ENCODE measurements at places on chromosomes 1 and 21.

GRCh38 chr1:82578086-82578726 lies 777.5 kb downstream of the ADGRL2 start:
- DNase-seq = no peak

GRCh38 chr1:165675794-165676193 lies 22.6 kb downstream of the ALDH9A1 start:
- DNase-seq = no peak

DNA sequence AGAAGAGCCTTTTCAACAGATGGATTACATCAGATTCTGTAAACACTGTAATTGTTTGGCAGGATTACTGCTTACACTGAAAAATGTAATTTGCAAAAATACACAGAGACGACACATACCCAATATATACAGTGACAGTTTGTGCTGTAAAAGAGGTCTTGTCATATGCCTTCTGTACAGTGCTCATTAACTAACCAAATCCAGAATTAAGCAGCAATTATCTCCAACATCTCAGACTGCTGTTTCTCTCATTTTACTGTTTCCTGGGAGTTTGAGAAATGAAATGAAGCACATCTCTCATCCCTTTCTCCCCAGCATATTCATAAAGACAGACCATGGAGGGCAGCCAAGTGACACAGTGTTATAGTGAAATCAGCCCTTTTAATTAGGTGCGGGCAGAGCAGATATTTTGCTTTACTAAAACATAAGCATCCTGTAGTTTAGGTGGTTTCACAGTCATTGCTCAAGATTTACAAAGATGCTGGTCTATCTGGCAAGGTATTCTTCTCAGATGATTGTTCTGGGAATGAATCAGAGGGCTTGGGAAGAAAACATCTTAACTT lies 618.4 kb upstream of the USP24 start:
- no peak for DNase-seq

- DNase-seq = no peak
Observed at GRCh38 chr1:39269791-39270342, 65.4 kb downstream of the MACF1 start.

DNA sequence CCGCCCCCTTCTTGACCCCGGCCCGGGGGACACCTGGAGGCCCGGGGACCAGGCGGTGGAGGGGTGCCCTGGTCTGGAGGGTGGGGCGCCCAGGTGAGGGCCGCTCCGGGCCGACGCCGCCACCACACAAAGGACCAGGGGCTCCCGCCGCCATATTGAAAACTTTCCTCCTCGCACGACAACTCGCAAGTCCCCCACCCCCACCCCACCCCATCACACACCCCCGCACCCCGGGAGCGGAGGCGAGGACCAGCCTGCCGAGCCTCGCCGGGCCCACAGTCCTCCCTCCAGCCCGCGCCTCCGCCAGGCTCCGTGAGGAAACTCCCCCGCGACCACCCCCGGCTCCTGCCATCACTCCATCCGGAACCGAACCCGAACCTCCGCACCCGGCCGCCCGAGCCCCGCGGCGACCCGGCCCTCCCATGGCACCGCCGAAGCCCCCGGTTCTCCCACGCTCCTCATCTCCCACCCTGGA lies 733 bp downstream of the KDM5B start:
- peak; percentile 36 for DNase-seq

GRCh38 chr1:243505986-243506689 lies 250.3 kb downstream of the SDCCAG8 start:
- no peak for DNase-seq

- no peak for DNase-seq
Observed at GRCh38 chr1:109199710-109200109, 14.0 kb upstream of the SARS1 start.

DNA sequence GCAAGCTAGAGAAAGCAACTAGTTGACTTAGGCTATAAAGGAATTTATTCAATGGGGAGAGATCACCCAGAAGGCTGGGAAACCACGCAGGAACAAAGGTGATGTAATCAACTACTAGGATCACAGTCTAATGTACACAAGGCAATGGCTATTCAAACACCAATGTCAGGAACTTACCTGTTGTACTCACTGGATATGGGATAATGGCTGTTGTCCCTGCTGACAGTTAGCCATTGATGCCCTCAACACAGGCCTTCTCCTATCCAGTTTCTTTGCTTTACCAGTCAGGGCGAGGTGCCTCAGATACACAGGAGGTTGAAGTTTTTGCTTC lies 32.3 kb downstream of the C21orf91 start:
- no peak for DNase-seq

- DNase-seq = no peak
Observed at GRCh38 chr1:156241311-156241811, 623 bp upstream of the BGLAP start.

GRCh38 chr1:94327001-94327690 lies 89.8 kb upstream of the ARHGAP29 start:
- DNase-seq = peak; percentile 70

GRCh38 chr1:91015794-91016550 lies 5.9 kb downstream of the ZNF644 start:
- DNase-seq = no peak

DNA sequence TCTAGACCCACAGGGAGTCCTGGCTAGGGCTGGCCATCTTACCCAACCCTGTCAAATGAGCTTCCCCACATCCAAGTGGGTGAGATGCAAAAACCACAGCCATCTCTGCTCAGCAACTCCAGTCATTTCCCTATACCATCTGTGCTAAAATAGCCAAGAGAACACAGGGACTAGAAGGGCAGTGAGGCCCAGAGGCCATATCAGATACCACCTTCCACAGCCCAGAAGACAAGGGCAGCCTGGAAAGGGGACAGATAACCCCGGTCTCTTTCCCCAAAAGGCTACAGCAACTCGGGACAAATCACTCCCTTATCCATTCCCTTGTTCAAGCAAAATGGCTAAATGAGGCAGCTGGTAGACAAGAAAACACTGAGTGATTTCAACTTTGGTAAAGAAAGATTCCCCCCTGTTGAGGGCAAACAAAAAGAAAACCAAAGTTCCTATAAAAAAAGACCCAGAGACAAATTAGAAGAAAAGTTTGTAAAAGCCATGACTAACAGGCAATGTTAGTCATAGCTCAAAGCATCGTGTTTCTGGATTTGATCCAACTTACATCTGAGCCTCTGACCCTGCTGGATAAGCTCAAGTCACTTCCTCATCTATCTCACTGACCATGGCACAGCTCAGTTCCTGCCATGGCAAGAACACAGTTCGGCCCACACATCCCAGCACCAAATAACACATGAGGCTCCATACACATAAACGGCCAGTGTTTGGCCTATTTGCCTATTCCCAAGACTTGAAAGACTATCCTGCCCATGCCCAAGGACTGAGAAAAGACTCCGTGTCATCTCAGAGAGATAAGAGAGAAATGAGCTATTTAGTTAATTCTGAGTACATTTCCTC lies 3.1 kb downstream of the LAMB3 start:
- DNase-seq = no peak

DNA sequence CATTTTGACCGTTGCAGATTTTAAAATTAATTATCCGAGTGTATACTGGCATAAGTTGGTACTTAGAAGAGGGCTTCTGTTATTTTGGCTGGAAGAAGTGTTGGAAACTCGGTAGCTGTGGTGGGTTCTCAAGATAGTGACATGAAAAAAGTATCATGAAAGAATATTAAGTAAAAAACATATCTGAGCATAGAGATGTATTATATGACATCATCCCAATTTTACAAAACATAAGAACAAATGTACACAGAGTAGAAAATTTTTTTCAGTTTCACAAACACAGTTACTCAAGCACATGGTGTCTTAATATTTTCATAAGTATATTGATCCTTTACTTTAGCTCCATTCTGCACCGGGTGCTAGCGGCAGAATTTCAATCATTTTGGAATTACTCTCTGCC lies 684 bp downstream of the IFI16 start:
- DNase-seq = no peak

DNA sequence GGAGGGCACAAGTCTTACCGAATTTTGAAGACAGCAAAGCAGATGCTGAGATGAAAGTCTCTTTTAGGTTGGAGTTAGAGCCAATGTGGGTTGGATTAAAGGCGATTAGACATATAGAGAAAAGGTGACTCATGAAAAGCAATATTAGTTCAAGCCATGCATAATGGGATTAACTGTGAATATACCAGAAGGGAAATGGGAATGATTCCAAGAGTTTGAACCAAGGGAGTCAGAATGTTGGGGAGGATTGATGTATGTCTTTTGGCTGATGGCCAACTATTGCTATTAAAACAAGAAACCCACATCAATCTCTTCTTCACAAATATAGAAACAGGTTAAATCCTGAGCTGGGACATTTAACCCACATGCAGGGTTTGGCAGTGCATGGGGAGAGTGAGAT lies 1.2 kb downstream of the HMGCS2 start:
- DNase-seq = no peak

DNA sequence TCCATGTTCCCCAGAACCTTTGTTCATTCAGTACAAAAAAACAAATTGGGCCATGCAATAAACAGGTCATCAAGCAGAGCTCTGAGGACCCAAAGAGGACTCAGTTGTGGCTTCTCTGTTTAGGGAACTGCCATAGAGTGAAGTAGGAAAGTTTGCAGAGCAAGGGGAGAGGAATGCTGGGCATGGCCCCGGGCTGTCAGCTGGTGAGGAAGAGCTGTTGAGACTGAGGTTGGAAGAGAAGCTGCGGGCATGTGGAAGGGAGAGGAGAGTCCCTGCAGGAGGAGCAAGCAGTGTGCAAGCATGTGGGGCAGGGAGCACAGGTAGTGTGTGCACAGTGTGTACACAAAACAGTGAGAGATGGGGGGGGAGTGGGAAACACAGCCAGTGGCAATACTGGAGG lies 71.8 kb downstream of the NTPCR start:
- no peak for DNase-seq

DNA sequence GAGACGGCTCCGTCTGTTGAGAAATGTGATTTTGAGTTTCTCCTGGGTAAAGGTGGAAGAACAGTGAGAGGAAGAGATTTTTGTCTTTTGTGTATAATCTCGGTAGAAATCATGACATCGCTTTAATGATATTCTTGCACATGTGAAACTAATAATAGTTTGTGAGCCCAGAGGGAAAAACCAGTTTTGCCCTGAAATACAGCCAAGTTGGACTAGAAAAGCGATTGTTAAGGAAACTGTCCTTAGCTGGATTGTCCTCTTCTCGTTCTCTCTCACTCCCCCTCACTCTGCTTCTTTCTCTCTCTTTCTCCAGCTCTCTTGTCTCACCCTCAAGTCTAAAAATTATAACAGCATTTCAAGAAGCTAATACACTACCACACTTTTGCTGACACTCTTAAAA lies 17.1 kb downstream of the KCNJ6 start:
- DNase-seq = no peak

GRCh38 chr21:29215709-29216108 lies 83.0 kb upstream of the BACH1 start:
- no peak for DNase-seq

DNA sequence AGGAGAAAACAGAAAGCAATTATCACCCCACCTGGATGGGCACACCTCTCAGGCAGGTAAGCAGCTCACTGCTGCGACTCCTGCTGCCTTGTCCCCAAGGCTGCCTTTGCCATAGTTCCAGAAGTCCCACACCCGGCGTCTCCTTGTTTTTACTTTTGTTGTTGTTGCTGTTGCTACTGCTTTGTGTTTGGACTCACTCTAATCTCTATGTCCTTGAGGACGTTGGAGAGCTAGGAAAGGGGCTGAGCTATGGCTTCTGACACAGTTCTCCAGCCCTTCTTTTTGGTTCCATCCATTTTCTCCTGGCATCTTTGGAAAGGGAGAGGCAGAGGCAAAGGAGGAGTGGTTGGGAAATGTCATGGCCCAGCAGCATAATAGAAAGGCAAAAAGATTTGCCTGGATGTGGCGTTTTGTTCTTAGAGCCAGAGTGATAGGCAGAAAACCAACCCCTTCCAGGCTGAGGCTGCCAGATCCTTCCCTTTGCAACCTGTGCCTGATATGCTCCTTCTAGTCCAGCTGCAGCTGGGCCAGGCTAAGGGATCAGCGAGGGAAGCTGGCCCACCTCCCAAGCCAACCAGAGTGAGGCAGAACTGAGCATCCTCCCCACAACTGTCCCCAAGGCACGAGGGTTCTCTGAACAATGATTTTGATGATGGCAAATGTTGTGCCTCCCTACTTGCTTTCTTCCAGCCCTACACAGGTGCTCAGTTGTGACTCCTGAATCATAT lies 270.7 kb downstream of the ASTN1 start:
- no peak for DNase-seq

- no peak for DNase-seq
Observed at GRCh38 chr1:245763873-245764331, 609.1 kb downstream of the KIF26B start.

DNA sequence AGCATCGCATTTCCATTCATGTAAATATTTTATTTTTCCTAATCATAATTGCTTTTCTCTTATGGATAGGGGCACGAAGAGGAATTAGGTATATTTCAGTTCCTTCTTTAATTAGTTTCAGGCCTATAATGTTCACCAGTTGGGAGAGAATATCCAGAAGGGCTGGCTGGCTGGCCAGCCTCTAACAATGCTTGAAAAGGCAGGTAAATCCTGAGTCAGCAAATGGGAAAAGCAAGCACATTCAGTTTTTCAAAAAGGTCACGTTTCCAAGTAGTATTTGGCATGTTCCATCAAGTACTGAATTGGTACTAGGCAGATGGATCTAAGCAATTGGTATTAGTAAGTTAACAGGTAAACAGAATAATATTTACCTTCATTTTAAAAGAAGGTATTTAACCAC lies 8.0 kb downstream of the RAB29 start:
- no peak for DNase-seq

- no peak for DNase-seq
Observed at GRCh38 chr1:91924146-91924545, 25.1 kb upstream of the BRDT start.

DNA sequence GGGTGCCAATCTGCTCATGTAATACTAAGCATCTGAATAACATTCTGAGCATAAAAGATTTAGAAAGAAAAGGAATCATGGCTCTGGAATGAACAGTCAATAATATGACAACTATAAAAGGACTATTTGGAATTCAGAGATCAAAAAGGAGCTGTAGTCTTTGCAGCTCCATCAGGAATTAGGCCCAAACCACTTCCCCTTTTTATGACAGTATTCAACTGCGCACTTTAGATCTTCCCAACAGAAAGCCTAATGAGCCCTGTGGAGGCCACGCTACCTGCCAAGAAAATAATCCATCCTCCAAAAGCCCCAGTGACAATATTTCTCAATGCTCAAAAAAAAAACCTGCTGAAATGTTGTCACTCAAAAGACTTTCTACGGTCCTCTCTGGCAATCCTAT lies 163.2 kb downstream of the SNX7 start:
- no peak for DNase-seq

GRCh38 chr1:87981386-87981785 lies 652.7 kb downstream of the LMO4 start:
- no peak for DNase-seq

DNA sequence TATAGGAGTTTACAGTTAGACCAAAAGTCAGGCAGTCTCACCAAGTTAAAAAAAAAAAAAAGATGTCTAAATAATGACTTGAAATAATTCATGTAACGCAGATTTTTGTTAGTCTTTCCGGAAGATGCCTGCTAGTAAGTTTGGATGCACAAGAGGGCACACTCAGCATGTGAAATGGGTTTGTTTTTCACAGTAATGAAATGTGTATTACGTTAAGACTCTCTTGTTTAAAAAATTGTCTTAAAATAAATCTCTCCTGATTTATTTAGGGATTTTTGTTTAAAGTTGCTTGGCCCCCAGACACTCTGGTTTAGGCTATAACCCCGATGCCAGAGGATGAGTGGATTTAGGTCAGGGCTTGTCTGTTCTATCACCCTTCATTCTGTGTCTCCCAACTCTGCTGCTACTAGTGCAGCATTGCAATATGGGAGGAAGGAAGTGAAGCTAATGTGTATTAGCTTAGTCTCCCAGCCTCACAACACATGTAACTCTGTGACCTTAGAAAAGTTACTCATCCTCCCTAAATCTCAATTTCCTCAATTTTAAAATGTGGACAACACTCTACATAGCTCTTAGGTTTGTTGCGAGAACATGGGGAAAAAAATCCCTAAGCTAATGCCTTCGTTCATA lies 25.7 kb downstream of the CTH start:
- no peak for DNase-seq

Measured in WTC11 (cell line).